ENCODE measurements at places on chromosomes 4 and X. TPM values are rescaled to one million over a fixed set of nuclear protein-coding genes. Genes with fewer than 3 reads are reported as not detected.
A peak's percentile ranks its signal among the peaks of the same experiment; 100 is the strongest.

- no peak overlapping the region for H3K4me3 ChIP-seq
- H3K36me3 ChIP-seq = no peaks in the 10 kb centered on the region
- DNase-seq = no peak
- no peak overlapping the region for H3K27ac ChIP-seq
- H3K27me3 ChIP-seq = no peaks in the 10 kb centered on the region
Measured at GRCh38 chr4:83150653-83151330, 36.3 kb upstream of the PLAC8 start.

DNA sequence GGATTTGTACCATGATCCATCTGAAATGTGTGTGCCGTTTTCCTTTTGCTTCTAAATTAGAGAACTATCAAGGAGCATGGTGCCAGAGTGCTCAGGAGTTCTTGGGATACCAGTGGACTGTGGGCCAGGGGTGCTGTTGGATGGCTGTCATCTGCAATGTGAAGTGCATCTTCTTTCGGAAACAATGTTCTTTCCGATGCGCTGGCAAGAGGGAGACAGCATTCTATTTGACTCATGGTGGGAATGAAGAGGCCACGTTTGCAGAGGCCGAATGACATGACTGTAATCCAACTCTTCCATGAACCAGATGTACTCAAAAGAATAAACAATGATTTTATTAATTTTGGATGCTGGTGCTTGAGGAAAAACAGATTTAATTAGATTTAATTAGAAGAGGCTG, 45.5 kb downstream of the SORCS2 start:
- DNase-seq = no peak
- no peak overlapping the region for H3K4me3 ChIP-seq
- H3K4me1 ChIP-seq = no peaks in the 10 kb centered on the region
- no peak overlapping the region for H3K27ac ChIP-seq
- H3K27me3 ChIP-seq = no peaks in the 10 kb centered on the region
- no peaks in the 10 kb centered on the region for H3K36me3 ChIP-seq

DNA sequence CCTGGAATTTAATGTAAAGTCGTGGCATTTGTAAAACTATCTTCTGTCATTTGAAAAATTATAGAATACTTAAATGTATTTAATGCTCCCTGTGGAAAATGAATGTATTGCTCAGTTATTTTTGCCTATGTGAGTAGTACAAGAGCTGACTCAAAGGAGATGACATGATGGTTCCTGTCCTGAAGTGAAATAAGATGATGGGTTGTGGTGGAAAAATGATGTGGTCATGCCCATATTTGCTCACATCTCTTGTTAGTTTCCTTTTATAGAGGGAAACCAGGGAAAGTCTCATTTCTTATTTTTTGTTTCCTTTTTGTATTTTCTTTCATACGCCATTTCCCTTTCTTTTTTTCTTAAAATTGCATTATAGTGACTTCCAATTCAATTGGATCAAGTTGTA, 23.7 kb downstream of the PLS3 start:
- H3K36me3 ChIP-seq = no peaks in the 10 kb centered on the region
- peak overlapping the region; percentile 65 for H3K27ac ChIP-seq
- H3K27me3 ChIP-seq = no peaks in the 10 kb centered on the region
- no peak overlapping the region for H3K4me3 ChIP-seq

Gene EDNRA
- 2.1 TPM for total RNA-seq
